Endothelial cell of coronary artery (primary cell): ENCODE measurements at places on chromosomes 1 and 21. TPM values are rescaled to one million over a fixed set of nuclear protein-coding genes. Genes with fewer than 3 reads are reported as not detected.

The SYTL1 gene
- total RNA-seq = under 0.01 and 0.09 TPM in 2 replicates

The B4GALT2 gene
- 63.8 and 64.9 TPM in 2 replicates for total RNA-seq

The AJAP1 gene
- not detected in 2 replicates for total RNA-seq

The CASZ1 gene
- 0.72 and 1.5 TPM in 2 replicates for total RNA-seq

The FCER1G gene
- total RNA-seq = 0.36 and 0.47 TPM in 2 replicates
